ENCODE measurements at places on chromosomes 1 and 21.
A peak's percentile ranks its signal among the peaks of the same experiment; 100 is the strongest.

- no peak for DNase-seq
Measured at GRCh38 chr1:225504776-225505175, 76.9 kb upstream of the LBR start.

GRCh38 chr1:73859227-73859626, 338.7 kb downstream of the LRRIQ3 start:
- peak; percentile 19 for DNase-seq

DNA sequence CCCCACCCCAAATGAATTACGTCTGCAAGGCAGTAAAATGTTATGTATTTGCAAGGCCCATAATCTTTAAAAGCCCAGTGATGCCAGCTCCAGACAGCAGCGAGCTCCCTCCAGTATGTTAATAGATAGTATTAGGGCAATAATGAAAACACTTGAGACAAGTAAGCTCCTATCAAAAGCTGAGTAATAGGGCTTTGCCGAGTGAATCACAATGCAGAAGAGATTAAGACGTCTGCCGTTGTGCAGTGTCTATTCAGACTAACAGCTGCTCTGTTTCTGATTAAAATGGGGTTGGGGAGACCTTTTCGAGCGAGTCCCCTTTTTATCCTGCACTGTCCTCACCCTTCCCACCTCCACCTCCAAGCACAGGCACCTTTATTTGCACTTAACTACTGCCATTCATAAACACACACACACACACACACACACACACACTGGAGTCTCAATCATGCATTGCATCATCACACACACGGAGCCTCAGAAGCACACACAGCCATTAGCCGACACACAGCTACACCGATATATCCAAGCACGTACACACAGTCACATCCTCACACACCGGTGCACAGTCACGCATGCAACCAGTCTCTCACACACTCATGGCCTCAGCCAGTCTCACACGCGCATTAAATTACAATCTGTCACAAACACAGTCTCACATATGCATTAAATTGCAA, 46.0 kb upstream of the FOXO6 start:
- peak; percentile 32 for DNase-seq

- DNase-seq: no peak
Measured at GRCh38 chr1:86705665-86705985, 1.2 kb downstream of the SH3GLB1 start.

DNA sequence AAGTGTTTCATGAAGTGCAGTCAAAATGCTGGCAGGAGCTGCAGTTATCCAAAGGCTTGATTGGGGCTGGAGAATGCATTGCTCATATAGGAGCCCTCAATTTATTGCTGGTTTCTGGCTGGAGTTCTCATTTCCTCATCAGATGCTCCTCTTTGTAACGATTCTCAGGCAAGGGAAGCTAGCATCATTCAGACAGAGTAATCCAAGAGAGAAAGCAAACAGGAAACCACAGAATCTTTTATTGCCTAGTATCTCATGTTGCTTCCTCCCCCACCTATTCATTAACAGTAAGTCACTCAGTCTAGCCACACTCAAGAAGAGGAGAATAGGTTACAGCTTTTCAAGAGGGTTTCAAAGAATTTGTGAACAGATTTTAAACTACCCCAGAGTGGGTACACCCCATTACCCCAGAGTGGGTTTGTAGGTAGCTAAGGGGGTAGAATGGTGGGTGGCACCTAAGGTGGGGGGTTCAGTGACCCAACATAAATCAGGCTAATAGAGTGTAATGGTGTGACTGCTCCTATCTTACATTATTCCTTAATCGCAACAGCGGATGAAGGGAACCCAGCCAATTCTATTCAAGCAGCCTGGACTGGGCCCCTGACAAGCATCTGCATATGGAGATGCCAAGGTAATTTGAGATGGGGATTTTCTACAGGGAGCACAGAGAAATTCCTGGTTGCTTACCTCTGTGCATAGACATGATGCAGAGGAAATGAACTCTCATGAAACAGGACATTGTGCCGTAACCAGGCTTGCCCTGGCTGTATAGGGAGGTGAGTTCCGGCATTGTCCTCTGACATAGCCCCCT, 67.1 kb downstream of the KCNJ15 start:
- DNase-seq: peak; percentile 79

GRCh38 chr1:185813401-185813979, 79.3 kb downstream of the HMCN1 start:
- DNase-seq: peak; percentile 68

DNA sequence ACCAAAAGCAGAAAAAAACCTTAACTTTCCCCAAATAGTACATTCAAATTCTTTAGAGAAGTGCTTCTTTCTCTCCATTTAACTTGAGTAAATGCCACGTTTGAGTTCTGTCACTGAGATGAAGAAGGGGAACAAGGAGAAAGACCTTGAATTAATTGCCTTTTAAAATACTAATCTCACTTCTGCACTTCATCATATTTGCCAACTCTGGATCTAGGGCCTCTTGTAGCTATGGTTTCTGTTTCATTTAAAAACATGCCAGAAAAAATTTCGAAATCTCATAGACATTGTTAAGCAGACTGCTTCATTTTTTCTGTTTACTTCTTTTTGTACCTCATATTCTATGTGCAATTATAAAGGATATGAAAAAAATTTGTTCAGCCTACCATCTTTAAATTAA, 24.6 kb downstream of the MIXL1 start:
- no peak for DNase-seq

All from astrocyte of the hippocampus (primary cell).